Spleen (tissue), 13 donors: ENCODE measurements at places on chromosomes 16 and 17. TPM values are rescaled to one million over a fixed set of nuclear protein-coding genes. Genes with fewer than 3 reads are reported as not detected.

DNA sequence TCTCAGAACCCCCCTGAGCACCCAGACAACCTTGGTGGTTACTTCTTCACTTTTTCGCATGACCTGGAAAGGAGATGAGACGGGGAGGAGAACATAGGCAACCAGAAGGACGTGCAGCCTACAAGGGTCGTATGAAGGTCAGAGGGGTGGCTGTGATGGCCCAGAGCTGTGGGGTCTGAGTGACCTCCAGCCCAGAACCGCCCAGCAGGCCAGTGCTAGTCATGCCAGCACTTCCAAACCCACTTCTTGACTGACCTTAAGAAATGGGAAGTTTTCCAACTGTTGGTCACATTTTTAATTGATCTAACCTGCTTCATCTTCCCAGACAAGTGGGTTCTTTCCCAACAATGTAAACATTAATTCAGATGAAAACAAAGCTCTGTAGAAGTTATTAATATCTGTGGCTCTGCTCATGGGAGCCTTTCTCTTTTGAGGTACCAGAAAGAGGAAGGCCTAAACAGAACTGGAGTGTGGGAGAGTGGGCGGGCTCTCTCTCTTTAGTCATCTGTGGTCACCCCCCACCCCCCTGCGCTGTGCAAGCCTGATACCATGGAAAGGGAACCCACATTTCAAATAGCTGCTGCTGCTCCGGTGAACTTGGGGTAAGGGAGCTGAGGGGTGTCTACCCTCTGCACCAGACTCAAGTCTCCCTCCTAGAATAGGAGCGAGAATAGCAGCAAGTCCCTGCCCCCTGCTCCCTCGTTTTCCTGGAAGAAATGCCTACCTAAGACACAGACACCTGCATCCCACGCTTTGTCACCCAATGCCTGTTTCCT lies 101.6 kb downstream of the RAB11FIP4 start:
- no peak overlapping the region for H3K4me3 ChIP-seq
- peaks cover 99% of the 10 kb centered on the region for H3K4me1 ChIP-seq
- DNase-seq: peak; percentile 90

- H3K27me3 ChIP-seq: peaks cover 5% of the 10 kb centered on the region
- peak; percentile 83 for DNase-seq
- H3K4me1 ChIP-seq: no peaks in the 10 kb centered on the region
- H3K27ac ChIP-seq: no peak overlapping the region
- H3K36me3 ChIP-seq: peaks cover 31% of the 10 kb centered on the region
- no peak overlapping the region for H3K4me3 ChIP-seq
Observed at GRCh38 chr17:58325976-58326468, 2.6 kb downstream of the TSPOAP1 start.

DNA sequence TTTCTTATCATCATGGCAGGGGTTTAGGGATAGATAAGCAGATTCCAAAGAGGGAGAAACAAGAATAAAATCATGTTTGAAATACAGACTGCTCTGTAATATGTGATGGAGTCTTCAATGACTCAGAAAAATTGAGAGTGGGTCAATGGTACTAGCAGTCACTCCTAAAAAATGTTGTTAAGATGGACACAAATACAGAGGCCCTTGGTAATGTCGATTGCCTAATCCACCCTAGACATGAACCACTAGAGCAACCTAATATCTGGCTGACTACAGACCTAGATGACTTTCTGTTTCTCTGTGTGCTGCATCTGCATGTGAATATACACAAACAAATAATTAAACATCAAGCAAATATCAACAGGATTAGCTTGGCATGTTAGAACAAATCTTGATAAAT lies 135.8 kb downstream of the CDH8 start:
- no peak overlapping the region for H3K4me3 ChIP-seq
- H3K27ac ChIP-seq: no peak overlapping the region
- H3K4me1 ChIP-seq: no peaks in the 10 kb centered on the region
- DNase-seq: no peak

Gene AOC2
- 2.6 TPM for total RNA-seq
